Choroid plexus epithelial cell (primary cell): ENCODE measurements at places on chromosomes 7 and 10.

DNA sequence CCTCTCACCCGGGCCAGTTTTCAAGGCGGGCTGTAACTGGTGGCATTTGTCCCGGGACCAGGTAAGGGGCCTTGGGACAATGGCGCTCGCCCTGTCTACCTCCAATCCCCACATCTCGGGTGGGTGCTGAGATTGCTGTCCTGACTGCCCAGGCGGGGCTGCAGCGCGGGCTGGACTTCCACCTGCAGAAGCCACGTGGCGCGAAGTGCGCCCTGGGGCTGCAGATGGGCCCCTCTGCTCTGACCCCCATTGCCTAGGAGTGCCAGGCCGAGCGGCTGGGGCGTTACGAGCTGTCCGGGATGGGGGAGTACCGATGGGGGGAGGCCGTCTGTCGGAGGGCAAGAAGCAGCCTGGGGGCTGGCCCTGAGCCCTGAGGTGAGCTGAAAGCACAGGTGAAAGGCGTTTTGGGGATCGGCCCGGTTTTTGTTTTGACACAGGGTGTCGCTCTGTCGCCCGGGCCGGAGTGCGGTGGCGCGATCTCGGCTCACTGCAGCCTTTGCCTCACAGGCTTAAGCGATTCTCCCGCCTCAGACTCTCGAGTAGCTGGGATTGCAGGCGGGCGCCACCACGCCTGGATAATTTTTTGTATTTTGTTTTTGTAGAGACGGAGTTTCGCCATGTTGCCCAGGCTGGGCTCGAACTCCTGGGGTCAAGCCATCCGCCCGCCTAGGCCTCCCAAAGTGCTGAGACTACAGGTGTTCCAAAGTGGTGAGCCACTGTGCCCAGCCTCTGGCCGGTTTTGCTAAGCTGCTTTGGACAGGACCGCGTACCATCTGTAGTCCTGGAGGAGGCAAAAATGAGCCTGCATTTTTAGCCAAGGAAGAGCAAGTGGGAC lies at the start of gene SFXN2:
Gene SFXN2 (plus strand): TSS at position 16 of the 835 bp plus-strand sequence. CDS start 12,001 bp downstream, outside the sequence.
- DNase-seq = no peak

DNA sequence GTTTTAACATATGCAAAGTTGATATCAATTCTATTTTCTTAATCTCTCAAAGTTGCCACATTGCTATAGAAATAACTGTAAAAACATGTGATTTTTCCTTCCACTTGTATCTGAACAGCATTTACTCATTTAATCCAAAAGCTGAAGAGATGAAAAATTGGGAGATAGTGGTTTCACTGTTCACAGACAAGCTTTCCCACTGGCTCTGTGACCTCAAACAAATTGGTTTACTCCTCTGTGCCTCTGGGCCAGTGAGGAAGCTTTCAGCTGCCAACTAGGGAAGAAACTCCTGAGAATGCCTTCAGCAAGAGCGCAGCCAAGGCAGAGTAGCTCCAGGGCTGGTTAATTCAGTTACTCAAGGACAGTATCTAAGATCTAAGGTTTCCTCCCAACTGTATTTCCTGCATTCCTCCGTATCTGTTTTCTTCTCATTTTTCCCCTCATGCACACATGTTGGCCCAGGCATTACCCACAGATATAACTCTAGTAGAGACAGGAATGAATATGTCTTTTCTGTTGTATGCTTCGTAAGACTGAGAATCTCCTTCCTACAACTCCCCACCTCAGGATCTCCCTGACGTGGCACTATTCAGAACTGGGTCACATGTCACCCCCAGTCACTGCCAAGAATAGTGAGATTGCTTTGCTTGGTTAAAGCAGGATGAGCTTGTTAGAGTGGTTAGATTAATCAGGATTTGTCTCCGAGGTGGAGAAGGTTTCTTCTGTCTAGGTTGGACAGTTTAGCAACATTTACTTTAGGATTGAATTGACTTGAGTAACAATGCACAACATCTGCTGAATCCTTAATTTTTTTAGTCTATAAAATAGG lies 315.7 kb downstream of the NRG3 start:
- peak; percentile 6 for DNase-seq

DNA sequence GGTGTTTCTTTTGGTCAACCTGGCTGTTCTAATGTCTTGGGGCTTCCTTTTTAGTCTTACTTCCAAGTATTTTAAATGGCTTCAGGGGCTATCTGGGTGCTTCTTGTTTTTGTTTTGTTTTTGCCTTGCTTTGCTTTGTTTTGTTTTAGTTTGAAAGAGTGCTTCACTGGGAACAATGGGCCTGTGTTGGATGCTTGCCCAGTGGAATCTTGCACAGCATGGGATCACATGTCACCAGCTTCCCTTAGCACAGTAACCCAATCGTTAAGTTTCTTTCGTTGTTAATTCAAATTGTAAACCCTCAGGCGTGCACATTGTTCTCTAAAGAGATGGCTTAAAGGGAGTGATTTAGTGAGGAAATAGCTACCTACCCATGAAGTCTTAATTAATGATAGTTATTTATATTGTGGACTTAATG lies 8.9 kb downstream of the COL17A1 start:
- DNase-seq = peak; percentile 76

GRCh38 chr7:40263752-40264390 lies 129.1 kb downstream of the SUGCT start:
- no peak for DNase-seq

DNA sequence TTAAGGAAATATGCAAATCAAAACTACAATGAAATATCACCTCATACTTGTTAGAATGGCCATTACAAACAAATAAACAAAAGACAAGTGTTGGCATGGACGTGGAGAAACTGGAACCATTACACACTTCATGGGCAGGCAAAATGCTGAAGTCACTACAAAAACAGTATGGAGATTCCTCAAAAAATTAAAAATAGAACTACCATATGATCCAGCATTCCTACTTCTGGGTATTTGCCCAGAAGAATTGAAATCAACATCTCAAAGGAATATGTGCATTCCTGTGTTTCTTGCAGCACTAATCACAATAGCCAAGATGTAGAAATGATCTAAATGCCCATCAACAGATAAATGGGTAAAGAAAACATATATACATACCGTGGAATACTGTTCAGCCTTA lies 83.6 kb downstream of the NRCAM start:
- DNase-seq = peak; percentile 27

DNA sequence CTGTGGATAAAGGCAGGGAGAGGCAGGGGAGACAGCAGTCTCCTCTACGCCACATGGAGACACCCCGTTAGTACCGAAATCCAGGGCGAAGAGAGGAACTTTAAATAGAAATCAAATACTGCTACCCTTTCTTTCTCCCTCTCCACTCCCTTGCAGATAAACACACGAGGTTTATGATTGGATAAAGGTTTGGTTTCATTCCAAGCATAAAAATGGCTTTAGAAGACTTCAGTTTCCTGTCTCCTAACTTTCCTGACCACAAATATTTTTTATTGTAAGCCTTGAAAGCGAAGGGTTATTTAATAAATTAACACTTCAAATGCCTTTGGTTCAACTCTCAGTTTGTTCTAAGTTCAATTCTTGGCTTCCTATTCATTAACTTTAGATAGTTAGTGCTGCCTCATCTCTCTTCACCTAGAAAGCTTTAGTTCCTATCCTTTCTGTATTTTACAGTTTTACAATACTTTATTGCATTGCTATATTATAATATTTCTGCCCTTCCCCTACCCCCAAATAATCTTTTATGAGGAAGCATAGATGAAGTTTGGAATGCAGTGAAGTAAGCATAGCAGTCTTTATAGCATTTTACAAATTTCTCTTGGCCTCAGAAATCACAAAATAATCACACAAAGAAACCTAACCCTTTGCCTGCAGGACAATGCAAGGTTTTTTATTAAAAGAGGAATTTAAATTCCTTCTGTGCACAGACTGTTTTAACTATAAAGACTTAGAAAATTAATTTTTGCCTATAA lies 31.5 kb upstream of the ARID5B start:
- peak; percentile 79 for DNase-seq

- no peak for DNase-seq
Observed at GRCh38 chr7:30866939-30867338, 44.7 kb upstream of the AQP1 start.

DNA sequence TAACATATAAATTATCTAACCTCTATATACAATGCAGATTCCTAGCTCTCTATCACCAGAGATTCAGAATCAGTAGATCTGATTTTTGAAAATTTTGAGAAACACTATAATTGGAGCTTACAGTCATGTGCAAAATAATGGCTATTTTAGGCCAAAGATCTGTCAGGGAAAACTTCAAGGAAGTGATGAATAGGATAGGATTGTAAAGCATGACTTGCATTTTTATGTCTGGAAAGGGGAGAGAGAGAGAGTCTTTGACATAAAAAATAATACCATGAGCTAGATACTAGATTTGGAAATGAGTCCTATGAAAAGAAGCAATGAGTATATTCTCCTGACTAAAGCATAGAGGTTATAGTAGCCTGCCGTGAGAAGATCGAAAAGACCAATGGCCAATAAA lies 181.1 kb downstream of the SDHAF3 start:
- DNase-seq = peak; percentile 16

DNA sequence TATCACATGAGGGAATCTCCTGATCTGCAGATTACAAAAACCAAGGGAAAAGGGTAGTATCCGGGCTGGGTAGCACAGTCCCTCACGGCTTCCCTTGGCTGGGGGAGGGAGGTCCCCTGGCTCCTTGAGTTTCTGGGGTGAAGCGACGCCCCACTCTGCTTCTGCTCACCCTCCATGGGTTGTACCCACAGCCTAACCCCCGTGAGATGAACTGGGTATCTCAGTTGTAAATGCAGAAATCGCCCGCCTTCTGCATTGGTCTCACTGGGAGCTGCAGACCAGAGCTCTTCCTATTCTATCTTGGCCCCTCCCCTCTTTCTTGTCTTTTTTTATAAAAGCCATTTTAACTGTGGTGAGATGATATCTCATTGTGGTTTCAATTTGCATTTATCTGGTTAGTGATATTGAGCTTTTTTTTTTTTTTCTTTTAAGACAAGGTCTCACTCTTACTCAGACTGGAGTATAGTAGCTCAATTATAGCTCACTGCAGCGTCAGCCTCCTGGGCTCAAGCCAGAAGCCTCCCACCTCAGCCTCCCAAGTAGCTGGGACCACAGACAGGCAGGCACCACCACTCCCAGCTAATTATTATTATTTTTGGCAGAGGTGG lies 87.8 kb downstream of the ABCC2 start:
- DNase-seq = no peak

GRCh38 chr7:73735528-73735905 lies 3.1 kb downstream of the ABHD11 start:
- no peak for DNase-seq

DNA sequence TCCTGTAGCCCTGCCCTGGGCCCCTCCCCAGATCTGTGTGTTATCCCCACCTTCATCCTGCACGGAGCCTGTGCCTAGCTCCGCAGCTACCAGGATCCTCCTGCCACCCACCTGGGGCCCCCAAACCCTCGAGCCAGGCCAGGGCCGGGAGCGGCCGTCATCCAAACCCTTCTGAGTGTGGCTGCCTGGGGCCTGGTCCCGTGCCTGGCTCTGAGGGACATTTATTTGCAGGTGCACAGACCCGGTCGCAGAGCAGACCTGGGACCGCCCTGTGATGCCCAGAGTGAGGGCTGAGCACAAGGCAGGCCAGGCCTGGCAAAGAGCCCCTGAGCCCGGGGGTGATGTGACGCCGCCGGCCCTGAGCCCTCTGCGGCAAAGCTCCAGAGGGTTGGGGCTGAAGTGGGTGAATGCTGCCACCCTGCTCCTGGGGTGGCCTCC lies 27.4 kb upstream of the INPP5A start:
- DNase-seq = no peak

DNA sequence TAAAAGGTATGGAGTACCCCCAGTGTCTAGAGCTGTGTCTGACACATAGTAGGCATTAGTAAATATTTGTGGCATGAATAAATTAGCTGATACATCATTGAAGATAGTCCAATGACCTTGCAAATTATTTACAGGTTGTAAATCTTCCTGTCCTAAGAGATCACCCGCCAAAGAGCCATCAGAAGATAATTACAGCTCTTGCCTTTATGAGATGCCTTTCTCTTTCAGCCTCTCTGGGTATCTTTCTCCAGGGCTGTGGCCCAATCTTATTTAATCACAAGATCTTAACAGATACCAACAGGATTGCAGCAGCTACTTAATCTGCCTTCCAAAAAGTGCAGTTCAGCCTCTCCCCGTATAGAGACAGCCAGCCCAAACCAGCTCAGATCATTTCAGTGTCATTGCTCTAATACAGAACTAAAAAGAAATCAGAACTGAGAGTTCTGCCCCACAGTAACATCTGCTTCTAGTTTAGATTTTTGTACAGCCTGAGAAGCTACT lies 41.5 kb downstream of the MYOF start:
- peak; percentile 60 for DNase-seq

DNA sequence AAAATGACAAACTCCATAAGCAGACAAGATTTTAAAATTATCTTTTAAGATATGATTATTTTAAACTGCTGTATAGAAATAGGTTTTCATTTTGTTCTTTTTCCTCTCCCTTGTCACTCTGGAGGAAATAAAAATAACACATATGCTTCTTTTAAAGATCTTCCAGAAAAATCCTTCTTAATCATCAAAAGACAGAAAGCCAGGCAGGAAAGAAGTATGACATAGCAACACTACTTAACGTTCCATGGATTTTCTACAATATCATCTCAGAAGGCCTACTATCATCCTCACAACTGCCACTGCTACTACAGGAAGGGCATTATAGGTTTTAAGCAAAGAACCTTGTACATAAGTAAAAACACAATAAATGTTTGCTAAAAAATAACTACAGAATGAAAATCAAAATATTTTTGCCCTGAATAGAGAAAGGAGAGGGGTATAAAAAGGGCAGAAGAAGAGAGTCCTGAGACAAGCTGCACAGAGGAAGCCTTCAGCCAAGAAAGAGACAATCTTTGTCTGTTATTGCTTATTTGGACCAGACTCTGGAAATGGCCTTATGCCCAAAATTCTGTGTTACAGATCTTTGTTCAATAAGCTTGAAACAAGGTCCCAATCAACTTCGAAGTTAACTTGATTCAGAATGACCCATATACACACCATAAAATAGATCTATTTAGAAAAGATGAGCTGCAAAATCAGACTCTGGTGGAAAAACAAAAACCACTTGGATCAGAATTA lies 67.8 kb downstream of the ABI1 start:
- no peak for DNase-seq
